ENCODE measurements at places on chromosomes 3 and 15.
A peak's percentile ranks its signal among the peaks of the same experiment; 100 is the strongest.

DNA sequence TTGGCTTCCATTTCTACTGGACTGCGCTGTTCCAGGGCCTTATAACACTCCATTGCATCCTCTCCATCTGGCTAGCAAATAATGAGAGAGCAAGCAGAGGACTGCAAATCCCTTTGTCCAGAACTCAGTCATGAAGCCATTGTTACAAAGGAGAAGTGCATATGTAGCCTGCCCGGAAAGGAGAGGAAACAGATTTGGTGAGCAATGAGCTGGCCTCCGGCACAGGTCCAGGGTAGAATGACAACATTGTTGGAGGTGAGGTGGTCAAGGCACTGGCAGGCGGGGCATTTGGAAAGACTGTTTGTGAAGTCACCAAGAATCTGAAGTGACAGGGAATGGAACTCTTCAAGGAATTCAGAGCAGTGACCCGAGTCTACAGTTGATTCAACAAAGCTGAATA lies 25.0 kb upstream of the ATP1B3 start:
- DNase-seq: no peak

DNA sequence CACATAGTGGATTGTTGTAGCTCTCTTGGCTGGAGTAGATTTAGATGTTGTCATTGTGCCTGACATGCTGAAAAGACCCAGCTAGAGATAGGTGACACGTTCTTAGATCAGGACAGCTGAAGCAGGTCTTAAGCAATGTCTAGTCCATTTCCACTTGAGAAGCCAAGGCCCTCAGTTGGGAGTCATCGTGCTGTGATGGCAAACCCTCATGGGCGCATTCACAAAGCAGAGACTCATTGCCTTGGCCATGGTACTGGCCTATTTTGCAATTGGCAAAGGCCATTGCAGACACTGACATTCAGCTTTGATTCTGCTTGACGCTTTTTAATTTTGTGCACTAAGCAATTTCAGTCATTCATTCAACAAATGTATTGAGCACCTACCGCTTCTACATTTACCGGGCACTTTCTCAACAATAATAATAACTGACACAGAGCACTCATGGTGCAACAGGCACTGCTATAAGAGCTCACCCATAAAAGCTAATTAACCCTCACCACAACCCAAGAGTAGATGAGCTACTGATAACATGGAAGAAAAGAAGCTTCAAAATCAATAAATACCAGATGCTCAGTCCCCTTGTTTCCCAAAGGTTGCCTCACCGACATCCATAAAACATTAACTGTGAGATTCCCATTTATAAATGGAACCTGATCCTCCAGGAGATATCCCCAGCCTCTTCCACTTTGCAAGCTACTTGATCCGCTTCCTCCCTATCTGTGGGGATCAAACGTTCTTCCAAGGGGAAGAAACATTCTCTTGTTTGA lies 200.1 kb downstream of the TLE3 start:
- no peak for DNase-seq

DNA sequence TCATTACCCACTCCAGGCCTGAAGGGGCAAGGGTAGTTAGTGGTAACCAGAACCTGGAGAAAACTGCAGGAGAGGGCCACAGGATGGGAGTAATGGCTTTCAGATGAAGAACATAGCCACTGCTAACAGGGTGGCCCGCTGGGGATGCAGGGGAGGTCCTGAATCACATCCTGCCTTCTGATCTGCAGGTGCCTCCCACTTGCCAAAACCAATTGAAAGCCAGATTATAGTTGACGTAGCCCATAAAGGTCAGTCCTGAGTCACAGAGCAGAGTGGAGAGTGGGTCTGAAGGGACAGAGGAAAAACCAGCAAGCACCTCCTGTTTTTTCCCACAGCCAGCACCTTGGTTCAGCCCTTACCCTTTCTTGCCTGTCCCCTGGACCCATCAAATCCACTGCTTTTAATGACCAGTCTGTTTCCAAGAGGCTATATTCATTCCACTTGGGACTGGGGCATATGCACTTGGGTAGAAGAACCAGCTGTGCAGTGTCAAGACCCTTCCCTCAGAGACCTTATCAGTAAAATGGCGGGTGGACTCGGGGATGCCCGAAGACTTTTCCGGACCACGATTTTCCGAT lies 646 bp upstream of the SLC35G2 start:
- peak; percentile 76 for DNase-seq

DNA sequence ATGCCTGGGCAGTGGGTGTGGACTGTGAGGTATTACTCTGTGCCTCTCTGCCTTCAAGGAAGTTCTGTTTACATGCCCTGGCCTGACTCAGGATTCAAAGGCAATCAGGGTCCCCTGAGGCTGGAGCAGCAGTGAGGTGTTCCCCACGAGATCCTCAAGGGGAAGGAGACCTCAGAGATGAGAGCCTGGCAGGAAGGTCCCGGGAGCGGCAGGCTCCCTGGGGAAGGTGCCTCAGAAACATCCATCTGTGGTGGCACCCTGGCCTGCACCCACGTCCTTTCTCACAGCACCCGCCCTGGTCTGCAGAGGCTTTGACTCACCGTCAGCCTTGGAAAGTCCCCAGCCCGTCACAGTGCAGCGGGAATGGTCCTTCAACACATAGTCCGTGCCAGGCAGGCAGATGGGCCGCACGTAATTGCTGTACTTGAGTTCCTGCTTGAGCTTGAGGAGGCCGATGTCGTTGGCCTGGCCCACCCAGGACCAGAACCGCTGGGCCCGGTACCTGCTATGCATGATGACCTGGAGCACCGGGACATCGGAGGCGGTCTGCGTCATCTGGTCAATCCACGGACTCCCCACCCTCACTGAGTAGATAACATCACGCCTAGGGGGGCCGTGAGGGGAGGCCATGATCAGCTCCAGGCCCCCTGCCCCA lies 3.6 kb downstream of the PRSS50 start:
- no peak for DNase-seq

DNA sequence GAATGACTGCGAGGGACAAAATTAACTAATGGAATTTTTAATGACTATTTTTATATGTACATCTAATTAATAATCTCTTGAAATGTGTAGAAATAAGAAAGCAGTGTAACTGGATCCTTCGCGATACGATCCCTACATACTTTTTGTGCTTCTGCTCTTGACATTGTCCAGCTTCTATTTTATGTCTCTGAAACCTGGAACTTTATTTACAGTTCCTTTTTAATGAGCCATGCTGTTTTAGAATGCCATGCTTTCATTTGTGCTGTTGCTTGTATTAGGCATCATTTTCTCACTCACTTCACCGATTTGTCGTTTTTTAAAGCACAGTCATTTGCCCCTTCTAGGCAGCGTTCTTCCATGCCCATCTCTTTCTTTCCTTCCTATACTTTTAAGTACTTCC lies 301.3 kb downstream of the EDEM1 start:
- no peak for DNase-seq
